ENCODE measurements at places on chromosomes 2 and 18.

- DNase-seq = no peak
Observed at GRCh38 chr18:62767321-62767720, 52.0 kb downstream of the PHLPP1 start.

- DNase-seq = no peak
Observed at GRCh38 chr18:1930291-1931270, 640.7 kb downstream of the METTL4 start.

DNA sequence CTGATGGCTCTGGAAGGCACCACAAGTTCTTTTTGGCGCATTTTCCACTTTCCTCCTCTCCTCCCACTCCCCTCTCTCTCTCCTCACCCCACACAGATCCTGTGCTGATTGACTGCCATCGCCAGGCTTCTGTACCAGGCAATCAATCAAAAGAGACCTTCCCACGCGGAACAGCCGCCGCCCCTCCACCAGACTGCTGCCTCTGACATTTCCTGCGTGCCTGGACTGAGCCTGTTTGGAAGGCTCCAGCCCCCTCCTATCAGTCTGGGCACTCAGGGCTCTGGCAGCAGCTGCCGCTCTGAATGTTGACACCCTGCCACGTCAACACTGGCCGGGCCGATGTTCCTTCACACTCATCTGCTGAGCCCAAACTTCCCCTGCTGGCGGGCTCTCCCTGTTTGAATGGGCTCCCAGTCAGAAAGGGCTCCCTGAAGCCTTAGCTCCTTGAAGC lies 467.7 kb downstream of the EPHA4 start:
- DNase-seq = no peak

DNA sequence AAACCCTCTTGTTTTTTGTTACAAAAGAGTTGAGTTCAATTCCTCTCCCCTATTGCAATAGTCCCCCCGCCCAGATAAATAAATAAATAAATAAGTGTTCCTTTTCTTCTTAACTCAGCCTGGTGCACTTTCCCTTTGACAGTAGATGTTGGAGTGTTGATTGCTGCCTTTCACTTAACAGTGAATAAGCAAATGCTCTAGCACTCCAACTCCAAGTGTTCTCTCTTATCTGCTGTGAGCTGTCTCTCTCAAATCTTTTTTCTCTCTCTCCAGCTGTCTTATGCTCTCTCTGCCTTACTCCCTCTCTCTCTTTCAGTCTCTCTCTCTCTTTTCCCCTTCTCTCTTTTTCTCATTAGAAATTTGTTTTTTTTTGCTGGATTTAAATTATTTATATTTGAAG lies 216.7 kb downstream of the TMX3 start:
- DNase-seq = no peak

DNA sequence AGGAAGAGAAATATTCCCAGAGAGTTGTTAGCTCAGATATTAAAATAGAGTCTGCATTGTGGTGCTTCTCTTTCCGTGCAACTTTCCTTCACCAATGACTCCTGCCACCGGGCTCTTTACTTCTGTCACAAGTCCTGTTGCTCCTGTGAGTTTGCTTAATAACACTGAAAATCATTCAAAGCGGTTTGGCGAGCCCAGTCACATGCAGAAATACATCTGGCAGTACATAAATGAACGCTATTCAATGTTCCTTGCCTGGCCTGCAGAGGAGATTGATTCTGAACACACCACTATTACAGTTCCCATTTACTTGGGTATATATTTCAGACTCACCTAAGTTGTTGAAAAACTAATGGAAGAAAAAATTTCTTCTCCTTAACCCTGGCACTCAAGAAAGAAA lies 276.6 kb downstream of the ZNF521 start:
- no peak for DNase-seq

All from GF-D8 (cell line).